ENCODE measurements at places on chromosomes 1 and 21.

DNA sequence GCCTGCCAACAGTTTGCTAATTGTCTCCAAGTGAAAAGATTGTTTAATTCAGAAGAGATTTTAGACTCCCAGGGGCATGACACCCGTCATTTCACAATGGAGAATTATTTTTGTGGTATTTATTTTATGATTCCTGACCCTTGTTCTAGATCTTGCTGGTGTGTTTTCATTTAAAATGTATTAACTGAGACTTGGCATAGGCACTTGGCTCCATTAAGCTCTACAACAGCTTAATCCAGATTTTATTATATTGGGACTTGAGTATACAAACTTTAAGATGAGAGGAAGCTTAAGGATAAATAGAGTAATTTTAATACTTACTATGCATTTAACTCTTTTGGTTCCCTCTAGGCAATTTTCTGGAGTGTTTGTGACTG lies 101.3 kb upstream of the KCNE2 start:
- peak; percentile 43 for DNase-seq

- DNase-seq, result no peak
These were observed 21.8 kb upstream of the COL18A1 start for GRCh38 chr21:45383111-45383614.

DNA sequence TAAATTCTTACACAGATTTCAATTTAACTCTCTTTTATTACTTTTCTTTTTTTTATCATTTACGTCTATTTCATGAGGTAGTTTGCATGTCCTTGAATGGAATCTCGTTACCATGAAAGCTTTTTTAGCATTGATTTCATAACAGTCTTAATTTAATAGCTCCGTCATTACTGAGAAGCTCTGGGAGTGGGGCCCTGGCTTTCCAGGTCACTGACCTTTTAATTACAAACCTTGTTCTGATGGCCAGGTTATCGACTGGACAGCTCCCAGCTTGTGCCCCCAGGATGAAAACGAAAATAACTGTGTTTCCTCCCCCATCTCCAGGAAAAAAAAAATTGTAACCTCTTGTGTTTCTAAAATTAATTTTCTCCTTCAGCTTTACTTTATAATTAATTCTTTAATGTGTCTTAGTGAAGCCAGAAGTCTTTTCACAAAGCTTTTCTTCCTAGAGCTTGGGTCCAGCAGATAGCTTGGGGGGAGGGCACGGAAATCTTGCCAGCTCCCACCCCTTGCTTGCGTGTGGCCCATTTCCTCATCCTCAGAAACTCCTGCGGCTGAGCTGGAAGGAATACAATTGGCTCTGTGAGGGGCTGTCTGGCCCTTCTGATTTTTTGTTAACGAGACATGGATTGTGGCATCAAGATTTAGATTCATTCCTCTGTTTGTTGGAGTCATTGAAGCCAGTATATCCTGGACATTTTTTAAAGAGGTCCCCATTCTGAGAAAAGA lies 65.7 kb downstream of the PEX14 start:
- DNase-seq, result no peak

- no peak for DNase-seq
These were observed 297.7 kb upstream of the NRIP1 start for GRCh38 chr21:15362458-15362857.

- DNase-seq, result no peak
These were observed 136.9 kb downstream of the CACNA1E start for GRCh38 chr1:181620183-181620582.

DNA sequence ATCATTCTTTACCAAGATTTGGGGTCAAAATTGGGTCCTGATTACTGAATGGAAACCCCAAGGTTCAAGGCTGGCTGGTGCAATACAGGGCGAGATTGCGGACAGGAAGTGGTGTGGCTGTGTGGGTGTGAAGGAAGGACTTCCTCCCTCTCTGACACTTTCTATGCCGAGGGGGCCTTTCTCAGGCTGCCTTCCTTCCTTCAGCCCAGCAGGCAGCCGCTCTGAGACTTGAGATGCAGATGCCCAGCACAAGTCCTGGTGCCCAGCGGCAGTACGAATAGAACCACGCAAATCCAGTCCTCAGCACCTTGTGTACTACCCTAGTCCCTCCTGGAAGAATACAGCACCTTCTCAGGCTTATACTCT lies 16.3 kb downstream of the BATF3 start:
- no peak for DNase-seq

DNA sequence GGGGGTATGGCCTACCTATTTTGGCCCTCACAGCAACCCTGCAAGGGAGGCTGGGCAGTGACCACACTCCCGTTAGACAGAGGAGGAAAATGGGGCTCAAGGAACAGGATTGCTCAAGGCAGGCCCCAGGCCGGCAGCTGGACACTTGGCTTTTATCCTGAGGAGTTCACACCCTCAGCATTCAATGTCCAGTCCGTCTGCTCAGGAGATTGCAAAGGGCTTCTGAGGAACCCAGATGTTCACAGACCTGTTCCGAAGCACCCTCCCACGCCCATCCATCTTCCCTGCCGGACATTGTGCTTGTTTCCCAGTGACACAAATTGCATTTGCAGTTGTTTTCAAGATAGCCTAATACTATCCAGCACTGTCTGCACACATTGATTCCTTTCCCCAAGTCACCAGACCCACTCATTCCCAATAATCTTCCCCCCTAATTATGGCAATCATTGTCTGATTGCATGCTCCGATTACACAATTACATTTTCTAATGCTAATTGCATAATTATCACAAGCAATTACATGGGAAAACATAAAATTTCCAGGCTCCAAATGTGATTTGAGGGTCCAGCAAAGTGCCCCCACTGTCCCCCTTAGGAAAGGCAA lies 4.3 kb upstream of the UBL4B start:
- no peak for DNase-seq

GRCh38 chr1:93172778-93173177 lies 7.4 kb downstream of the TMED5 start:
- no peak for DNase-seq

DNA sequence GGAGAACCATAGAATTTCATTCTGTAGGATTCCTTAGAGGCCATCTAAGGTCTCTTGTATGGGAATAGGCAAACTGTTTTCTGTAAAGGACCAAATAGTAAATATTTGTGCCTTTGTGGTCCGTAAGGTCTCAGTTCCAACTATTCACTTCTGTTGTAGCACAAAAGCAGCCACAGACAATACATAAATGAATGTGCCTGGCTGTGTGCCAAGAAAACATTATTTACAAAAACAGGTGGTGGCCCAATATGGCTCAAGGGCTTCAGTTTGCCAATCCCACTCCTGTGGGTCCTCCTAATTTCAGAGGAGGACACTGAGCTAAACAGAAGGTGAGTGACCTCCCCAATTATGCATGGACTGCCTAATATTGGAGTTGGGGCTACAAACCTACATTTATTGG lies 67.6 kb upstream of the EDEM3 start:
- no peak for DNase-seq

GRCh38 chr1:67680486-67680885 lies 4.5 kb upstream of the GADD45A start:
- DNase-seq, result no peak

DNA sequence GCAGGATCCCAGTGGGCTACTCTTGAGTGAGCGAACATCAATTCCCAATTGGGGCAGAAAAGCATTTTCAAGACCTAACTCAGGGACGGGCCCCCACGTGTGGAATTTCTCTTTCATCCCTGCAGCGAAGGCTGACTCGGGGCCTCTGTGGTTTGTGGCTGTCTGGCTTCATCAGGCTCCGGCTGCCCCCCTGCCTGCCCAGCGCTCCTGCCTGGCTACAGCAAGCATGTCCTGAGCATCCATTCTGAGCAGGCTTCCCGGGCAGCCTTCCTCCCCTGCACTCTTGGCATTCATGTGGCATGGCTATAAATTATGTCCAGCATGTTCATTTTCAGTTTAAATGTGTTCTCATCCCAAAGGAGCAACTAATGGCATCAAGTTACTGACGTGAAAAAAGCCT lies 588.1 kb downstream of the KIF26B start:
- DNase-seq, result no peak

GRCh38 chr1:201357636-201358348 lies 19.7 kb downstream of the TNNT2 start:
- DNase-seq, result no peak

GRCh38 chr1:188991221-188991930 lies 1486.3 kb downstream of the BRINP3 start:
- DNase-seq, result no peak
